ENCODE measurements at places on chromosomes 12 and 14. TPM values are rescaled to one million over a fixed set of nuclear protein-coding genes. Genes with fewer than 3 reads are reported as not detected.

GRCh38 chr14:22052795-22053194 is 379.2 kb upstream of the OR4E1 start:
- no peak for DNase-seq

DNA sequence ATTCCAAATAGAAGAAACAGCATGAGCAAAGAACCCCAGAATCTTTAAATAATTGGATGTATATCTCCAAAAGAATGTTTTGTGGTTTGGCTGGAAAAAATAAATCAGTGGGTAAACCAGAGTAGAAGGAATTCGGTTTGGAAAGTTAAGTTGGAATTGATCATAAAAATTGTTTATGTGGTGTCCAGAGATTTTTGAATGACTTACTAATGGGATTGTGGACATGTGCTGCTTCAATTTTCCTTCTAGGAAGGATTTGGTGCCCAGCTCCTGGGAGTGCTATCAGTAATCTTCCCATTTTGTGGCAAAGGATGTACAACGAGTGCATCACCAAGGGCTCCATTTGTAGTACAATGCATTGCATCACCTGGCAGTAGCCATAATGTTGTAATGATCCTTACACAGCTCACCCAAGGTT is 224.8 kb downstream of the SLC16A7 start:
- no peak for DNase-seq

- peak; percentile 46 for DNase-seq
Measured at GRCh38 chr14:104292084-104292970, 153.9 kb downstream of the KIF26A start.

DNA sequence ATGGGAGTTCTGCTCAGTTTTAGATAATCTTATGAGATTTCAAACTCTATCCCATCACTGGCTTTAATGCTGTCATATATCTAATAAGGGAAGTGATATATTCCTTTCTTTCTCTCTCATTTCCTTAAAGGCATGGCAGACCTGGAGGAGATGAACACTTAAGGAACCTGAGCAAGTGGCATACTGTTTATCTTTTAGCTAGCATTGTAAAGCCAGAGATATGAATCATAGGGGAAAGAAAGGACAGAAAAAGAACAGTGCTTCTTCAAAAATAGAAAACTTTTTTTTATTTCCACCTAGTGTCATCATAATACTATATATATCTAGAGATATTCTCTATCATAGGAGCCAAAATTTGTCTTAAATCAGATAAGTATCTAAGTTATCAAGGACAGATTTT is 68.3 kb upstream of the PSMA6 start:
- no peak for DNase-seq

- no peak for DNase-seq
Measured at GRCh38 chr14:65462411-65462810, 49.9 kb downstream of the FUT8 start.

DNA sequence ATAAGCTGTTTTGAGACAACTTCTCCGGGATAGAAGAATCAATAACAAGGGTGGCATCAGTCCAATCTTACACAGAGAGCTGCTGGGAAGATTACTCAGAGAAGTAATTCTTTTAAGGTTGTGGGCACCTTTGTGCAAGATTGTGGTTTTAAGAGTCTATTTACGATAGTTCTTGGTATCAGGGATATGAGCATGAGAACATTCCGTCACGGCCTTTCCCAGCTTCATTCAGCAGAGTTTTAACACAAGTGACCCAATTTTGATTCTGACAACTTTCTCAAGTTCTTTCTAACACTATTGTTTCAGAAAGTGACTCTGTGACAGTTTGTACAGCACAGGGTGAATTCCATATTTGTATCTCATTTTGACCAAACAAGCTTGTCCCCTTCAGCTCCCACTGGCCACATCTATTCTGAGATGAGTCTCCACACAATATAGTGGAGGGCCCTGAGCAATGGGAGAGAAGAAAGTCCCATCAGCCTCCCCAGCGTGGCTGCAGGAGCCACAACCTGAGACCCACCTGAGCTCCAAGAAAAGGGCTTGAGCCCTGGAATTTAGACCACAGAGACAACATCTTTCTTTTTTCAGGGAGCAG is 869.2 kb downstream of the TMEM121 start:
- no peak for DNase-seq

DNA sequence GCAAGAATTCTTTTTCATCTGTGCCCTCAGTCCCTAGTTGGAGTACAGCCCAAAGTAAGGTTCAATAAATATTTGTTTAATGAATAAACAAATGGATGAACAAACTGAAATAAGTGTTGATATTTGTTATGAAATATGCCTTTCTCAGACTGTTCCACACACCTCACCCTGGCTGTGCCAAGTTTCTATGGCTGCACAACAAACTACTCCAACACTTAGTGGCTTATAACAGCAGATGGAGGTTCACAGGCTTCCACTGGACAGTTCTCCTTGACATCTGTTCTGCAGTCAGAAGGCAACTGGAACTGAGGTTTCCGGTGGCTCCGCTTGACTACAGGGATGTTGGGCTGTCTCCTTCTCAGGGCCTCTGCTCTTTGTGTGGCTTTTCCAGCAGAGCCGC is 197.1 kb downstream of the RGS6 start:
- DNase-seq = no peak

DNA sequence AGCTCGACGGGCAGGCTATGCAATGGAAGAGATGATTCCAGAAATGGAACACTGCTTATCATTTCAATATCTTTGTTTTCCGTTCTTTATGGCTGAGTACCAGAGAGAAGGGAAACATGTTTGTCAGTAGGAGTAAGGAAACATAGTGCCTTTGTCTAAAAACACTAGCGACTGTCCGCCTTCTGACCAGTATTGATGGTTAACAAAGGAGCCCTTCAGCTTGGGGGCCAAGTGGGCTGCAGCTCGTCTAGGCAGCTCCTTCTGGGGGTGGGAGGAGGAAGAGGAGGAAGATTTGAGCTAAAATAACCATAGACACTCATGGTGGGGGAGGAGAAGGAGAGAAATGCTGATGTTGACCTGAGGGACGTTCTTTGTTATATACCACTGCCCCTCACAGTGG is 15.0 kb downstream of the COQ5 start:
- DNase-seq = no peak

- no peak for DNase-seq
Measured at GRCh38 chr12:10235761-10236631, 23.3 kb downstream of the GABARAPL1 start.

The PLEKHG7 gene
- total RNA-seq = 0.22 TPM

The IKBIP gene
- total RNA-seq = 7.4 TPM

The COCH gene
- total RNA-seq = 2.9 TPM
